ENCODE measurements at places on chromosomes 7 and 10.
A peak's percentile ranks its signal among the peaks of the same experiment; 100 is the strongest.

DNA sequence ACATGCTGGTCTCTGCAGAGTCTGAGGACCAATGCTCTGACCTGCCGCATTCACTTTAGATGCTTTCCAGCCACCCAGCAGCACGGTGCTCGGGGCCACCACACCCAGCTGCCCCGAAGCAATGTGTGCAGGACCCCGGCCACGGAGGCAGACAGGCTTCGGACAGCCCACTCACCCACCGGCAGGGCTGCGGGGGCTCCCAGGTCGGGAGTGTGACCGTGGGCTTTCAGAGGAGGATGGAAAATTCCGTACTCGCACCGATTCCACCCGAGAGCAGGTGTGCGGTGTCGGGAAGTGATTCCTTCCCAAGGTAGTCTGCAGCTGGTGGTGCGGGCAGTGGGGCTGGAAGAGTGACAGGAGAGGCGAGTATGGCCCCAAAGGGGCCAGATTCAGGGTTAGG is 190.9 kb downstream of the DNAJB6 start:
- DNase-seq: no peak

DNA sequence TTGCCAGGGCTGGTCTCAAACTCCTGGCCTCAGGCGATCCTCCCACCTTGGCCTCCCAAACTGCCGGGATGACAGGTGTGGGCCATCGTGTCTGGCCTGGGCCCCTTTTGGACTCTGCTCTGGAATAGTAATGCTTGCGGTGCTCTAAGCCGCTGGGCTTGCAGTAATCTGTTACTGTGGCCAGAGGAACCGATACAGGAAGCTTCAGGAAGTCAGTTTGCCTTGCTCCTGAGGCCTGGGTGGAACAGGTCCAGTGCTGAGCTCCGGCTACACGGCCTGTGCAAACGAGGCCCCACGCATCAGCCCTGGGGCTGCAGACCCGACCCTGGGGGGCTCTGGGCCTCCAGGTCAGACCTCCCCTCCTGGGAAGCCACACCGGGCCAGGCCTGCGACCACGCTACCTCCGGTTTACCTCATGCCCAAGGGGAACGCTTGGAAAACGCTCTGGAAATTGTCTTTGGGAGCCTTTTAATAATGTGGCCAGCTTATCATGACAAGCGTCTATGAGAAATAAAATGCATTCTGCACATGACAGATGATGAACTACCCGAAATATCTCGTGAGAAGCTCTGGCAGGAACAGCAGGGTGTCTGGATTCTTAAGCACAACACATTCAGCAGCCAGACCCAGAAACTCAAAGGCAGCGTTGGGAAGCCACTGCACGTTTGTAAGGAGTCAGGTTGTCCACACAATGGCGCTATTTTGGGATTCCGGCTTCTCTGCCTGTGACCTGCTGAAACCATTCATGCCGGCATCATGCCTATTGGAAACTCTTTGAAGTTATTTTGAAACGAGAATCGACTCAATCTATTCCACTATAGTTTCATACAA is 10.1 kb upstream of the ADAP1 start:
- peak; percentile 60 for DNase-seq

- no peak for DNase-seq
These were observed 112.0 kb downstream of the ANK3 start for GRCh38 chr10:60277656-60278055.

DNA sequence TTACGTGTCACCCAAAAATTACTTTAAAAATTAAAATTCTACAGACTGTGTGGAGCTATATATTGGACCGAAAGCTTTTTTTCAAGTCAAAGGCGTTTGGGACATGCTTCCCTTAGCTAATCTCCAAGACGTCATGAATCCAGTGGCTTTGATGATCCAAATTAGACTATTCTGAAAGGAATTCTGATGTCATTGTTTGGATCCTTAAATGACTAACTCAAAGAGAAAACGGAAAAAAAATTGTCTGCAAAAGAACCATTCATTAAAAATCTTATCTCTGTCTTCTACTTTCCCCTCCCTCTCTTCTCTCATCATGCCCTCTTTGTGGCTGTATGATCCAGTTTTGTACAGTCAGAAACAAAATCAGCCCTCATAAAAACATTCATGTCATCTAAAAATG is 161.8 kb downstream of the ETV1 start:
- DNase-seq: peak; percentile 54

- DNase-seq: no peak
These were observed 17.1 kb upstream of the SEPHS1 start for GRCh38 chr10:13365243-13365642.
